Activated CD4-positive, alpha-beta T cell treated with anti-CD3 and anti-CD28 coated beads for 4 hours (primary cell): ENCODE measurements at places on chromosomes 3 and 15.
A peak's percentile ranks its signal among the peaks of the same experiment; 100 is the strongest.

DNA sequence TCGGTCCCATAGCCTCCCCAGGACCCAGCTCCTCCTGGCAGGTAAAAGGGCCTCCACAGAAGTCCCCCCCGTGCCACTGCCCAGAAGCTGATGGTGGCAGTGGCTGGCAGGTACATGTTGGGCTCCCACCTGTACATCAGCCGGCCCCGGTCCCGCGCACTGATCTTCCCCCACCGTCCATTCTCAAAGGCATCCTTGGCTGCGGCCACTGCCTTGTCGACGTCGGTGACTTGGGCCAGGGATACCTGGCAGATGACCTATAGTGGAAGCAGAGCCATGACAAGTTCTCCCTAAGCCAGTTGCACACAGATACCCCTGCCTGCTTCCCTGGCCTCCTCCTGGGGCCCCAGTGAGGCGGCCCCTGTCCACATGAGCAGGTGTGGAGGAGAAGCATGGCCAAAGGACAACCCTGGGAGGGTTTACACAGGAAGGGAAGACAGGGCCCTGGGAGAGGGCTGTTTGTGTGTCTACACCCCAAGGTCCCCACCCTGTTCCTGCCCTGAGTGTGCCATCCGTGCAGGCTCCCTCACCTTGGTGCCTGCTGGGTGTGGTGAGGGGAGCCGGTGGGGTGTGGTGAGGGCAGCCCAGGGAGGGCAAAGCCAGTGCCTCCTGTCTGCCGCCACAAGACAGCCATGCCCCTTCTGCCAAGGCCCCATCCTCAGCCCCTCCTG, 44.8 kb downstream of the ALDH1L1 start:
- DNase-seq = no peak

GRCh38 chr3:128372281-128372680, 94.4 kb downstream of the DNAJB8 start:
- no peak for DNase-seq

- no peak for DNase-seq
Measured at GRCh38 chr3:126927401-126927750, 55.5 kb upstream of the PLXNA1 start.

DNA sequence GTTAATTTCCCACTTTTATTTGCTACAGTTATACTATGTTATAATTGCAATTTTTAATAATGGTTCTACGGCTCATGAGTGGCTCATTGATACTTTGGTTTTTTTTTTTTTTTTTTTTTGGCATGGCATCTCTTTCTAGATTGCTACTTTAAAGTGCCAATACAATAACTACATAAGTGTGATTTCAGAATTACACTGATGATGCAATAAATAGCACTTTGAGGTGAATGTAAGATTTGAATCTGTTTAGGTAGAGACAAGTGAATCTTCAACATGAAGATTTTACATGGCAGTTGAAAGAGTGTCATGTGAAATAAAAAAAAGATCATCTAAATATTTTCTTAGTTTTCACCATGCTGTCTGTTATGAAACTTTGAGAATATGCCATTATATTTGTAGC, 75.7 kb downstream of the KBTBD8 start:
- DNase-seq = no peak

- peak; percentile 14 for DNase-seq
Measured at GRCh38 chr3:197791892-197792647, 1.0 kb downstream of the LRCH3 start.

DNA sequence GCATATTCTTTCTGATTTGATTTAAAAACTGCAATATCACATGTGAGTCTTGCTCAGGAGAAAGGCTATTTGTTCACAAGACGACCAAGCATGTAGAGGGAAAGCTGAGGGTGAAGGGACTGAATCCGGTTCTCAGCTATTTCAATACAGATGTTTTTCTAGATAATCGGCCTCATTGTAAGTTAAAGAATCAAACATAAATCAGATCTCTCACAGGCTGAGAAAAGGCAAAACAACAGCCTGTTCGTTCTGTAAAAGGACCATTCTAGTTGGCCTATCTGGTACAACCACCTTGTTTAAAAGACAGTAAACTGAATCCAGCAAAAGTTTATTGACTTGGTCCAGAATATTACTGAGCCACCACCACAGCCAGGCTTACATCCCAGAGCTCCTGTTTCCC, 1045.7 kb upstream of the CFAP20DC start:
- no peak for DNase-seq

- DNase-seq = no peak
Measured at GRCh38 chr15:50077176-50077575, 41.9 kb downstream of the ATP8B4 start.

- DNase-seq = no peak
Measured at GRCh38 chr3:100004931-100005330, 109.4 kb downstream of the FILIP1L start.

DNA sequence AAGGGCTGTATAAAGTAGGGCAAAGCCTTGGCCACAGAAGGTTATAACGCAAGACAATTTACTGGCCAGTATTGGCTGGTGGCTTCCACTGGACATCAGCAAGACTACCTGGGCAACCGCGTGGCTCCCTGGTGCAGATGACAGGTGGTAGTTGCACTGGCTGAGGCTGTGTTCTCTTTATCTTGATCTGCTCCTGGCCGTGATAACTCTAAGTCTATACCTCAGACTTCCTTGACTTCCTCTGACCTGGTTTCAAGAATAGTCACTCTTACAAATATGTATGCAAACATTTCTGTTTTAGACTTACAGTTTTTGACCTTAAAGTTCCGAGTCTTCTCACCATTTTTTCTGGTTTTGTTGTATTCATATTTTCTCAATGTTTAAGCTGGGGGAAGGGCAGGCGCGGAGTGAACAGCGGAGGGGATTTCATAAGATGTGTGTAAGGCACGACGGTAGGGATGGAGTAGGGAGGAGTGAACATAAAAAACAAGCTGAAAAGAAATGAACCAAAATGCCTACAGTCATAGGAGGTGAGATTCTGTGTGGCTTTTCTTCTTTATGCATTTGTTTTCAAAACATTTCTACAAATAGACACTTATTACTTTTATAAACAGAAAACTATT, 15.2 kb upstream of the TMEM212 start:
- no peak for DNase-seq

DNA sequence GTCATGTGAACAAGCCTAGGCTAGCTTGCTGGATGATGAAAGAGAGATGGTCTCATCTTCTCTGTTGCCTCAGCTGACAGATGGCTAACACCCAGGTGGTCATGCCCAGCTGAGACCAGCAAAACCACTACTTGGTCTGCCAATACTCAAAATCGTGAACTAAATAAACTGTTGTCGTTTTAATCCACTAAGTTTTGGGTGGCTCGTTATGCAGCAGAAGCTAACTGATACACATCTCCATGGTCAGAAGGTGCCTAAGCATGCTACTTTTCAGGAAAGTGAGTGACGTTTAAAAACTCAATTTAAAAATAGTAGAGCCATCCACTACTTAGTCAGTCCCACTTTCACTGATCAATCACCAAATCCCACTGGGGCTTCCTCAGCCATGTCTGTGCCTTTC, 52.8 kb downstream of the CCR4 start:
- DNase-seq = no peak

- DNase-seq = peak; percentile 30
Measured at GRCh38 chr15:90037961-90038631, 37.0 kb downstream of the ZNF710 start.

- DNase-seq = no peak
Measured at GRCh38 chr3:181933052-181933618, 221.4 kb downstream of the SOX2 start.

- no peak for DNase-seq
Measured at GRCh38 chr3:84440291-84440690, 518.5 kb upstream of the CADM2 start.

DNA sequence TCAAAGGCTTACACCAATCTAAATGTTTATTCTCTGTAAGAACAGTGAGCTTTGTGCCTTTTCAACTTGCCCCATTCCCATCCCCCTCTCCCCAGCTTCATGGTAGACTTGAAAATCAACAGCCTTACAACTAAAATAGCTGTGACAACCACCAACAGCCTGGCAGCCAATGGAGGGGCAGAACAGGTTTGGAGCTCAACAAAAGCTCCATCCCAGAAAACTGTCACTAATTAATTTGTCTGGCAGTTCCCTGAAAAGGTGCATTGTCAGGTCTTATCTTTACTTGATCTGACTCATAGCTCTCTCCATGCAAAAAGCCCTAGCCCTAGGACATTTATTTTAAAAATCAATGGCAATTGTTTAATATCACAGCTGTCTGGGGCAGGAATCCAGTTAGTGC, 22.6 kb downstream of the MTHFS start:
- DNase-seq = no peak

- peak; percentile 22 for DNase-seq
Measured at GRCh38 chr3:194396859-194397756, 2.0 kb downstream of the GP5 start.

DNA sequence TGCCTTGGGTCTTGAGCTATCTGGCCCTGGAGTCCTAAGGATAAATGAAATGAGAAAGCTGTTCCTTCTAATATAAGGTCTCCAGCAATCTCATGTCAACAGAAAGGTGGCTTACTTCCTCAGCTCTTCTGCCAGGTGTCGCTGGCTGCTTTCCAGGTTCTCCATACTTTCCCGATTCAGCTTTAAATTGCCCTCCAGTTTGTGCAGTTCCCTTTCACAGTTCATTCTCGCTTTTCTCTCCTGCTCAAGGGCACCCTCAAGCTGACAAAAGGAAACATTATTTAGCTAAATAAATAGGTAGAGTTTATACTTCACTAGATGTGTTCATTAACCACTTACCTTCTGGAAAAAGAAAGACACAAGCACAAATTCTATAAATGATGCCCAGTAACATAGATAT, 73.0 kb downstream of the MYH15 start:
- DNase-seq = no peak

DNA sequence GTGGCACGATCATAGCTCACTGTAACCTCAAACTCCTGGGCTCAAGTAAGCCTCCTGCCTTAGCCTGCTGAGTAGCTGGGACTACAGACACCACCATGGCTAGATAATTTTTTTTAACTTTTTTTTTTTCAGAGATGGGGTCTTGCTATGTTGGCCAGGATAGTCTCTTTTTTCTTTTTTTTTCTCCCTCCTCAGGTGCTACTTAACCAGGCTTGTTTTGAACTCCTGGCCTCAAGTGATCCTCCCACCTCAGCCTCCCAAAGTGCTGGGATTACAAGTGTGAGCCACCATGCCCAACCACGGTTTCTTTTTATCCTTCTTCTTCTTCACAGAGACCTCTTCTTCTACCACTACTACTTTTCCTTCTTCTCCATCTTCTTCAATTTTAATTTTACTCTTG, 53.8 kb upstream of the MAP4 start:
- no peak for DNase-seq

DNA sequence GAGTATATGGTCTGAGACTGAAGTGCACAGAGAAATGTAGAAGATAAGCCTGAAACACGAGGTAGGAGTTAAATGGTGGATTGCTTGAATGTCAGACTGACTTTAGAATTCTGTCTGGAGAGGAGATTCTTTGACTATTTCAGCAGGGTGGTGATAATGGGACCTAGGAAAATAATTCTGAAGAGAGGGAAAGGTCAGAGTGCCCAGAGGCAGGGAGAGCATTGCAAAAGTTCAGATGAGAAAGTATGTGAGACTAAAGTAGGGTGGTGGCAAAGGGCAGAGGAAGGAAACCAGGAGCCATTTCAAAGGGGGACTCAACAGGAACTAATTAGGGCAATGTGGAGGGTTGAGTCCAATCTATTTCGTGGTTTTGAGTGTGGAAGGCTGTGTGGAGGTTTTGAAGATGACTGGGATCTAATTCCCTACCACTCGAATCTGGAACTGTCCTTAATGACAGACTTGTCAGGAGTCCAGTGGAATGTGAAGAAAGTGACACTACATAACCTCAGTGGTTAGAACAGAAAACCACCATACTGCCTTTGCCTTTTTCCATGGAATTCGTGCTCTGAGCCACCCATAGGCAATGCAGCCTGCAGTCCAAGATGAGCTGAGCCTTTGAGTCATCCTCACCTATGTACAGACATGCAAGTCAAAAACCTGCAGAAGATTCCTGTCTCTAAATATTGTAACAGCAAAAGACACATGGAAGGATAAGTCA, 16.1 kb downstream of the CPOX start:
- DNase-seq = no peak

- no peak for DNase-seq
Measured at GRCh38 chr3:20232906-20233780, 47.1 kb upstream of the SGO1 start.

DNA sequence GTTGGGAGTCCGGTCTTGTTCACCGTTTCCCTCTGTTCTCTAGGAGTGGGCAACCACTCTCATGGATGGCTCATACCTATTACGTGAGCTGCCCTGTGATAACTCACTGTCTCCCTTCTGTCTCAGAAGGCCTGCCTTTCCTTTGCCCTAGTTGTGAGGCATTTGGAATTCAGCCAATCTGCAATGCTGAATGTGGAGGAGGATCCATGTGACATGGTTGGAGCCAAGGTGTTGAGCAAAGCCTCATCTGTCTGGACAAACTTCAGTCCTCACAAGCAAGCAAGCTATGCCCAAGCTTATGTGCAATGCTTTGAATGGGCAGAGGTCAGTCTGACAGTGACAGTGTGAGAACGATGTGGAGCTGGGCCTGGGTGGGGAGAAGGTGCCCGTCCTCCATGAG, 37.8 kb upstream of the ATP10A start:
- DNase-seq = no peak

GRCh38 chr3:153910387-153910786, 210.8 kb upstream of the ARHGEF26 start:
- no peak for DNase-seq

DNA sequence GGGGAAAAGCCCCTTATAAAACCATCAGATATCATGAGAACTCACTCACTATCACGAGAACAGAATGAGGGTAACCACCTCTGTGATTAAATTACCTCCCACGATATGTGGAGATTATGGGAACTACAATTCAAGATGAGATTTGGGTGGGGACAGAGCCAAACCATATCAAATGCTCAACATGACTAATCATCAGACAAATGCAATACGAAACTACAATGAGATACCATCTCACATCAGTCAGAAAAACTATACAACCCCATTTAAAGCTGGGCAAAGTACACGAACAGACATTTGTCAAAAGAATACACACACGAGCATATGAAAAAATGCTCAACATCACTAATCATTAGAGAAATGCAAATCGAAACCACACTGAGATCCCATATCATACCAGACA, 67.7 kb downstream of the SCAPER start:
- DNase-seq = no peak

DNA sequence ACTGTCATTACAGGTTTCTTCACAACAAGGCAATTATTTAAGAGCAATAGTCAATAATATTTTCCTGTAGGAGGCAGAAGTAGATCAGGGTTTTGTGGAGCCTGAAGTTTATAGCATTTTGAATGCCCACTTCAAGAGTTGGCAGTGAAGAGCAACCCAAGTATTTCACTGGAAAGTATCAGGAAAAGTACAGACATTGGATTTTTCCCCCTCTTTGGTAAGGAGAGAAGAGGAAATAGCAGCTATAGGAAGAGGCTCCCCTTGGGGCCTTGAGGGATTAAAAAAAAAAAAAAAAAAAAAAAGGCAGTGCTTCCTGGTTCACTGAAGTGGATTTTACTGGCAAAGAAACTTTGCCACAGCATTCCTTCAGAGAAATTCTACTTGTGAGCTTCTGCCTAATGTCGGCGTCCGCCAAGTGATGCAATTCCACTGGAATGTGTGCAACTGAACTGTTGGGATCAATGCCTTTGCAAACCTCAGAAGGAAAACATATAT, 5.7 kb upstream of the CNTN6 start:
- no peak for DNase-seq

GRCh38 chr3:100796556-100796955, 87.3 kb downstream of the TFG start:
- DNase-seq = no peak
